ENCODE measurements at places on chromosomes 3 and 15.

DNA sequence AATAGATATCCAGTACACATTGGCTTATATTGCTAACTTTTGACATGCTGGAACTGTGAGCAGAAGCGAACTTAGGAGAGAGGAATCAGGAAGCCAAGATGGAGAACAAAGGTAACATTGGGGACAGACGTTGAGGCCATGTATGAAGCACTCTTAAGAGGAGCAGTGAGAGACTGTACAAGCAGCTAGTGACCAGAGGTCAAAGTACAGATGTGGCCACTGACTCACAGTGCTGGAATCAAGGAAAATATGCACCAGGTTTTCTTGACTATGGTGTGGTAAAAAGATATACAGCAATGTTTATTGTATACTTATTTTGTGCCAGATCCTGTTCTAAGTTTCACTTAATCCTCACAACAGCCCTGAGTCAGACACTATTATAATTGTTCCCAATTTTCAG is 2.0 kb upstream of the IL20RB start:
- no peak for DNase-seq

DNA sequence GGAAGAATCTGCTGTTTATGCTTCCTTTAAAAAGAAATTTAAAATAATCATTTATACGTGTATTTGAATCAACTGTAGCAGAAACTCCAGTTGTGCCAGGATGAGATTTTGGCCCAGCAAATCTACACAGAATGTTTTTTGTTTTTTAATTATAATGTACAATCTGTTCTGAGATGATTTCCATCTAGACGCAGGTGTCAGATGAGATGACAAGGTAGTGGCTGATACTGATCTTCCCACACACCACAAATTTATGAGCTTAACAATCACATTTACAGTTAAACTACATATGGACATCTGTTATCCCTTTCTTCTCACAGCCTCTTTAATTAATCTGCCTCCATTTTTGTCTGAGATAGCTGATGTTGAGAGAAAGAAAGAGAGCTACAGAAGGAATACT is 23.6 kb downstream of the DCLK3 start:
- DNase-seq = no peak

- DNase-seq = no peak
Measured at GRCh38 chr3:196251918-196252317, 35.6 kb downstream of the SLC51A start.

- DNase-seq = no peak
Measured at GRCh38 chr3:124258057-124258500, 266.2 kb upstream of the ROPN1 start.

GRCh38 chr3:166291186-166291955 is 454.1 kb upstream of the BCHE start:
- no peak for DNase-seq

GRCh38 chr3:42991341-42992315 is 12.5 kb downstream of the GASK1A start:
- DNase-seq = no peak

DNA sequence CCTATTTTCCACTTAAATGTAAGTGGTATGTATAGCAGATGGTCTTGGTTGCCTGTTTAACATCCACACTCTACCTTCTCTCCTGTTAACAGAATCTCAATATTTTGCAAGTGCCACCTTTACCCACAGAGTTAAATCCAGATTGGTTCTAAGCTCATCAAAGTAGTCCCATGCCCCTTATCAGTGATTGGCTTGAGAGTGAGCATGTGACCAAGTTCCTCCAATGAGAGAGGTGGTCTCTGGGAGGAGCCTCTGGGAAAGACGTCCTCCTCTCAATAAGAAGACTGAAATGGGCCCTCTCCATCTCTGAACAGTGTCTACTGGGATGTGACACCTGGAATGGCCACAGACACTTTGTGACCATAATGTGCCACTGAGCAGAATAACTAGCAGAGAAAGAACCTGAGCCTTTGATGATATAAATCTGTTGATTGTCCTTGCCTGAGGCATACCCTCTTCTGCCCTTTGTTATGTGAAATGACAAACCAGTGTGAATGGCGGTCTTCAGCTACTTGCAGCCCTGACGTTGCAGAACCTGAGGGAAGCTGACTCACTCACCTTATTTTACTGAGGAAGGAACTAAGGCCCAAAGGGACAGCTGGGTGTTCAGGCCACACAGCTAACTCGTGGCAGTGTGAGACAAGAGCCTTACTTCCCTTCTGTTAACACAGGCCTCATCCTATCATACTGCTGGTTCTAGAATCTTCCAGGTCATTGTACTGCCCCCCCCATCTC is 42.4 kb upstream of the LARS2 start:
- DNase-seq = no peak

DNA sequence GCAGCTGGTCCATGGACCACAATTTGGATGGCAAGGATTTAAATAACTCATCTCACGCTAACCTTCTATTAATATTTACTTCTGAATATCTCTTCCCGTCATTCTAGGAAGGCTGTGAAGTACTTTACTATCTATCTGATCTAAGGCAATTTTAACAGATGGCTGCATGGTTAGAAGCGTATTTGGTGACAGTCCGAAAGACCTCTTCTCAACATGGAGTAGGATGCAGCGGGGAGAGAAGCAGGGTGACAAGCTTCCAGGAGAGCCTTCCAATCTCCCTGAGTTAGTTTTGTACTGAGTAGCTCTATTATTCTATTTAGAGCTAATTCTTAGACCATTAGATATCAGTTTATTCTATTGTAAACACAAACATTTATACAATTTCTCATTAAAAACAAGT is 309.4 kb downstream of the PLCL2 start:
- no peak for DNase-seq

- no peak for DNase-seq
Measured at GRCh38 chr3:157841029-157841428, 265.2 kb downstream of the SHOX2 start.

- peak; percentile 0 for DNase-seq
Measured at GRCh38 chr15:86650094-86650493, 570.4 kb downstream of the AGBL1 start.

DNA sequence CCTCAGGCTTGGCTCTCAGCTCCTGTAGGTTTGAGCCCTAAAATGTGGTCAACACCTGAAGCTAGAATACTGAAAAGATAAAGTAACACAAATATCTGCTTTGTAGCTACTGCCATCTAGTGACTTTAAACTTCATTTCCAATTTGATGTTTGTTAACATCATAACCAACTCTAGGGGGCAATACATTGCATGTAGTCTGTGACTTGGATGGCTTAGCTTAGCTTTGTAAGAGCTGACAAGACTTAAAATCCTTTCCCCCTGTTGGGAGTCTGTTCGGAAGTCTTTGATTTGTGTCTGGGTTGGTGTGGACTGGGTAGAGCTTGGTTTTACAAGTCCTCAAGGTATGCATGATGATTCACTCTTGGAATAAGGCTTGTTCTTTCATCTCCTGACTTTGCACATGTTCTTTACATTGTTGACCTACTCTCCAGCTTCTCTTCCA is 51.7 kb downstream of the SCN11A start:
- peak; percentile 88 for DNase-seq

GRCh38 chr3:124814620-124815421 is 72.3 kb downstream of the ITGB5 start:
- DNase-seq = no peak

DNA sequence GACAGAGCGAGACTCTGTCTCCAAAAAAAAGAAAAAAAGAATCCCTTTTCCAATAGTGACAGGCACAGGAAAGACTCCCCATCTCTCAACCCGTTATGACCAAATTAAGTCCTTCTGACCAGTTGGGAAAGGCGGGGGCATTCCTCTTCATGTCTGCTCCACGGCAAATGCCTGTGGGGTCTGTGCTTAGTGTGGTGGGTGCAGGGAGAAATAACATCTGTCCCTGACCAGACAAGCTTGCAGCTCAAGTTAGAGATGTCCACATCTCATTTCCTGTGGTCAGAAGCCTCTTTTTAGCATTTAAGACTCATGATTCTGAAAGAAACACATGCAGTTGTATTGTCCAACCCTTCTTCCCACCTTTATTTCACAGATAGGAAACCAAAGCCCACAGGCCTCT is 16.2 kb downstream of the PLA1A start:
- DNase-seq = no peak

DNA sequence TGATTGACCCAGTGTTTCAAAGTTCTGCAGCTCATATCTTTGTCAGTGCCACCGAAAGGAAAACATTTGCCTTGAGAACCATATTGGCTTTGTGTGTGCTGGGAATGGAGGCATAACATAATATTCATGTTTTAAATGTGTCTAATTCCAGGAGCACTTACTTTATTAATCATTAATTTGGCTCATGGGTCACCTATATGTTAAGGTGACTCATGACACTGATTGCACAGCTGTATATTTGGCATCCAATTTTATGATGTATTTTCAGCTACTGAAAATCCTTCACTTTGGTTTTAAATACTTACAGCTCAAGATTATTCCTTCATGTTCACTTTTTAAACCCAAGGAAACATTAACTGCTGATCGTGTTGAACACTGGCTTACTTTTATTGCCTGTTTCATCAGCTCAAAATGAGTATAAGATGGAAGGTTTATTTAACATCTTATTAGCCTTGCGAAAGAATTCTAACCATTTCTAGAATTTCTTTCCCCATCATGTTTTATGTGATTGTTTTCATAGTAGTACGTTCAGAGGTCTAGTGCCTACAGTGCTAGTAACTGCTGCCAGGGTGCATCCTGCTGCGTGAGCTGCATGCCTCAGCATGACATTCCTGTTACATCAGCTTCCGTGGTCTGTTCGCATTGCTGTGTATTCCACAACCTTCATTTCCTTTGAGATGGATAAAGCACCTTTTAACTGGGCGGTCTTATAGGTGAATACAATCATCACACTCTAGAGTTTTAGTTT is 63.7 kb downstream of the LRCH3 start:
- DNase-seq = no peak

DNA sequence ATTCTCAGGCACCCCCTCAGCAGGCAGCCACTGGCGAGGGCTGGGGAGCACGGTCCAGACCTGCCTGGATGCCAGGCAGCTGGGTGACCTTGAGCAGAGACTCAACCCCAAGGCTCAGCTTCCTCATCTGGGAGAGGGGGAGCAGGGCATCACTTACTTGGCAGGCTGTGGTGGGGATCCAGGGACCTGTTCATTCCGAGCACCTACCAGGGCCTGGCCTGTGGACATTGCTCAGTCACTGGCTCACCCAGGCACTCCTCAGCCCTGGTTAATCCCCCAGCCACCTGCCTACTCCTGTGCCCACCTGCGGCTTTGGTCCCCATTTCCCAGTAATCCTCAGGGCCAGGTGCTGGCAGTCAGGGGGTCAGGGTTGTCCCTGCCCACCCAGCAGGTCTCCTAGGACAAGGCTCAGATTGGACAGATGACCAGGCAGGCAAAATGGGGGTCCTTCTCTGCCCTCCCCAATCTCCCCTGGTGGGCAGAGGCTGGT is 9.3 kb upstream of the RPL29 start:
- no peak for DNase-seq

DNA sequence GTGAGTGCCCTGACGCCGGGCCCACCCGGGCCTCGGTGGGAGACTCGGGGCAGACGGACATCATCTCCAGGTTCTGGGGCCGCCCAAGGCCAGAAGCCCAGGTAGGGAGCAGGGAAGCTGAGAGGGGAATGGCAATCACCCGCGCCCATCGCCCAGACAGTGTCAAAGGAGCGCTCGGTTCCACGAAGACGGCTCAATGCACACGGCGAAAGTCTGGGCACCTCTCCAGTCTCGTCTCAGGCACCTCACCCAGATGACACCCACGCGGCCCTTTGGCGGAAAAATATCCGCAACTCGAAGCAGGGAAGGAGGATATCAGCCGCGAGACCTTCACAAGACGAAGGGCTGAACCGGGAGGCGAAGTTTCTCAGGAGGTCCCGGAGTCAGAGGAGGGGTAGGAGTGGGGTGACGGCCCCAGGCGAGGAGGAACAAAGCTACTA is 916 bp downstream of the IL17RD start:
- DNase-seq = no peak

DNA sequence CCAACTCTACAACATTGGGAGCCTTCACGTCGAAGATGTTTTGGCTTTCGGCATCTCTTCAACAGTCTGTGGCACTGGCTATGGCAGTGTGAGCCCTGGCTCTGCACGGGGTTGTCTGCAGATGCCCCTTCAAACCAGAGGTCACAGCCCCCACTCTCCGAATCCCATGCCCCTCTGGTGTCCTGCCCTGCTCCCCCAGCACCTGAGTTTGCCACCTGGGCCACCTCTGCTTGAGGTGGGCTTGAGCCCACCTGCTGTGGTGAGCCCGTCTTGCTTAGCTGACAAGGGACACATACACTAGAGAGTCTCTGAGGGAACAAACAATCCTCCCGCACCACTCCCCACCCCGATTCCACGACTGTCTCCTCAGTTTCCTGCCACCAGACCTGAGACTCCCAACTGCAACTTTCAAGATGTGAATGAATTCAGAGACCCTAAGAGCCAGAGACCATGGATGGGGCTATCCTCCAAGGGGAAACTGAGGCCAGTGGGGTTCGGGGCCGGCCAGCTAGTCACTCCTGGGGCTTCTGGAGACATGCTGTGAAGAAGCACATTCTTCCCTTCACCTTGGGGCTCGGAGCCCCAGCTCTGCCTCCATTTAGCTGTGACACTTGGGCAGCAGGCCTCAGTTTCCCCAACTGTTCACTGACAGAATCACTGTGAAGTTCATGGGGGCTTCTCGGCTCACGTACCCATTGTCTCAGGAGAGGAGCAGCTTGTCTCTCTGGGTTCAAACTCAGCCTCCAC is 44.6 kb downstream of the TPRA1 start:
- DNase-seq = no peak

DNA sequence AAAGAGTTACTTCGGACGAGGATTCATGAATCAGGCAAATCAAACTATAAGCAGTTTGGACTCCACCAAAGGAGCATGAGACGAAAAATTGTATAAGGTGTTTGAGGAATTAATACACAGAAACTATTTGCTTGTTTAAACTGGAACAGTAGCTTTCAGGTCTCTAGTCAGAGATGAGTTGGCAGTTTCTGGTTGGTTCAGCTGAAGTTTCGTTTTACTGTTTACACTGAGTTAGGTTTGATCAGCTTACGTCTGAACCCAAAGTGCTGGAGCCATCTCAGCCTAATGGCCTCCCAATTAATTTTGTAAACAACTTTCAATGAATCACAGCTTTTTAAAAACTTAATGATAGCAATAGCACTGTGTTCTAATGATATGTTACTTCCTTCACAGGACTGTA is 703.7 kb downstream of the NLGN1 start:
- DNase-seq = no peak

GRCh38 chr3:71308836-71309235 is 274.7 kb downstream of the FOXP1 start:
- no peak for DNase-seq

DNA sequence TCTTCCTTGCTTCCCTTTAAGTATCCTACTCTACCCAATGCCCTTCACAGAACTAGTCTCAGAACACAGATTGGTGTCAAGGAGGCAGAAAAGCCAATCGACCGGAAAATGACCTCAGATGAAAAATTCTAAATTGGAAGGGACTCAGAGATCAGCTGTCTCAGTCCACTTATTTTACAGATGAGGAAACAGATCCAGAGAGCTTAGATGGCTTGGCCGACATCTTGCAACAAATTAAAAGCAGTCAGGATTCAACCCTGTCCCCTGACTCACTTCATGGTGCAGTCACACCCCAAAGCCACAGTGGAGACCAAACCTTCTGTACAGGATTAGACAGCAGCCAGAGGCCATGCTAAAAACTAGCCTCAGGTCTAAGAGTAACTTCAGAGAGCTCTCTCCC is 169.3 kb upstream of the BHLHE40 start:
- DNase-seq = no peak

GRCh38 chr15:101641894-101642293 is 10.3 kb downstream of the TM2D3 start:
- DNase-seq = peak; percentile 91

- DNase-seq = no peak
Measured at GRCh38 chr3:12415014-12415680, 69.1 kb upstream of the TSEN2 start.

Measured in AML-193 (cell line).